ENCODE measurements at places on chromosomes 5 and 9. TPM values are rescaled to one million over a fixed set of nuclear protein-coding genes. Genes with fewer than 3 reads are reported as not detected.

DNA sequence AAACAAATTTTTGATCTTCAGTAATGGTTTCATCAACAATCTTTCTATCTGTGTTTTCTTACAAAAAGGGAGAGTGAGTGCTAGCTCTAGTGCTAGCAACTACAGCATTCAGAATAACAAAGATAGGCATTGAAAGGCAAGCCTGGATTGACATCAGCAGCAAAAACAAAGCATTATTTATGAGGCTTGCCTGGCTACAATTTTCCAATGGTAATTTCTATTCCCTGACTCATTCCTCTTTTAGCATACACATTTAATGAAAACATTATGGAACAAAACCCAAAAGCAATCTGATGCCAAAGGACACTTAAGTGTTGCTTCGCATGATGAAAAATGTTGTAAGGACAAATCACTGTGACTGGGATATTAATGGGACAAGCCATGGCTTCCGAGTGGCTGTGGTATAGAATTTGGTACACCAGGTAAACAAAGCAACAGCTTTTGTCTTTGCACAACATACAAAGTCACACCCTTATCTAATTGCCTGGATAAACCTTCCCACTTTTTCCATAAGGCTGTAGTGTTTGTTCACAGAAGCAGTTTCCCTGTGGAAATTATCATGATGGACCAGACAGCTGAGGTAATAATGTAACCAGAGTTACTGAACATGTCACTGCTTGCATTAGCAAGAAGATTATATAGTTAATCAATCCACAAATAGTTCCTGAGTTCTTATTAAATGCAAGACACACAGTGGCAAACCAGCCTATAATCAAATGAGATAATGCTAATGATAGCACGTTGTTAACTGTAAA is 179.8 kb upstream of the EDIL3 start:
- H3K27me3 ChIP-seq, result no peaks in the 10 kb centered on the region
- no peak for DNase-seq
- no peaks in the 10 kb centered on the region for H3K36me3 ChIP-seq
- no peak overlapping the region for H3K4me3 ChIP-seq
- no peak overlapping the region for H3K27ac ChIP-seq

- no peak overlapping the region for H3K4me3 ChIP-seq
- H3K36me3 ChIP-seq, result no peaks in the 10 kb centered on the region
- H3K27ac ChIP-seq, result no peak overlapping the region
These were observed 8.3 kb upstream of the ENC1 start for GRCh38 chr5:74648835-74649293.

GRCh38 chr5:154390096-154390495 is 55.7 kb upstream of the SAP30L start:
- no peak overlapping the region for H3K4me3 ChIP-seq
- no peaks in the 10 kb centered on the region for H3K4me1 ChIP-seq
- no peaks in the 10 kb centered on the region for H3K36me3 ChIP-seq
- no peak for DNase-seq
- H3K27me3 ChIP-seq, result no peaks in the 10 kb centered on the region
- no peak overlapping the region for H3K27ac ChIP-seq

CCDC183 gene
- not detected for total RNA-seq

GRCh38 chr5:139698490-139699146 is 50.5 kb downstream of the CXXC5 start:
- H3K27me3 ChIP-seq, result no peaks in the 10 kb centered on the region
- no peak overlapping the region for H3K4me3 ChIP-seq
- H3K4me1 ChIP-seq, result peaks cover 3% of the 10 kb centered on the region

DNA sequence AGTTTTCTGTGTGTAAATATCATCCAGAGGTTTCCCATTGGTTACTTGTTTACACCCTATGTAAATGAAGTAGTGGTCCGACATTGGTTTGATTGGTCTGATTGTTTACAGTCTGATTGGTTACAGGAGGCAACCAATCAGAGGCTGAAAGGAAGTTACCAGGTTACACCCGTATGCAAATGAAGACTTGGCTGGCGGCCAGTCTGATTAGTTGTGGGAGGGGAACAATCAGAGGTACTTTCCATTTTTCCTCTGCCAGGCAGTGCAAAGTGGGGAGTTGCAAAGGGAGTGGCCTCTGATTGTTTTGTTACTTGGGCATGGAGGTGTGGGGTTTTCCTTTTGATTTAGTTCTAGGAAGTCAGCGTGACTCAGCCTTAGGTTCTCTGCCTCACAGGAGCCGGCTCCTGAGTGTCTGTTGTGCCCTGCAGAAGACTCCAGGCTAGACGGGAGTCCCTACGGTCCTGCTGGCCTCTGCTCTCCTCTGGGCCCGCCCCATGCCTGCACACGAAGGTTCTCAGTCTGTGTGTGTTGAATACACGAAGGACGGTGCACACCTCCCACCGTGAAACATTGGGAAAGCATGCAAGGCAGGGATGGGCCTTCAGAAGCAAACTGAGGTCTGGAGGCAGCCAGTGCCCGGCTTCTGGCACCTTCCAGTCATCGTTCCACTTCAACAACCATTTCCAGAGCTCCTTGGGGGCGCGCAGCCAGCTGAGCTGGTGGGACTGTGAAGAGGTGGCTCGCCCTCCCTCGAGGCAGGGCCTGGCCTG is 42.9 kb downstream of the OLFM1 start:
- H3K27ac ChIP-seq, result no peak overlapping the region
- H3K4me1 ChIP-seq, result no peaks in the 10 kb centered on the region
- no peak for DNase-seq
- no peak overlapping the region for H3K4me3 ChIP-seq
- H3K27me3 ChIP-seq, result no peaks in the 10 kb centered on the region
- no peaks in the 10 kb centered on the region for H3K36me3 ChIP-seq

DNA sequence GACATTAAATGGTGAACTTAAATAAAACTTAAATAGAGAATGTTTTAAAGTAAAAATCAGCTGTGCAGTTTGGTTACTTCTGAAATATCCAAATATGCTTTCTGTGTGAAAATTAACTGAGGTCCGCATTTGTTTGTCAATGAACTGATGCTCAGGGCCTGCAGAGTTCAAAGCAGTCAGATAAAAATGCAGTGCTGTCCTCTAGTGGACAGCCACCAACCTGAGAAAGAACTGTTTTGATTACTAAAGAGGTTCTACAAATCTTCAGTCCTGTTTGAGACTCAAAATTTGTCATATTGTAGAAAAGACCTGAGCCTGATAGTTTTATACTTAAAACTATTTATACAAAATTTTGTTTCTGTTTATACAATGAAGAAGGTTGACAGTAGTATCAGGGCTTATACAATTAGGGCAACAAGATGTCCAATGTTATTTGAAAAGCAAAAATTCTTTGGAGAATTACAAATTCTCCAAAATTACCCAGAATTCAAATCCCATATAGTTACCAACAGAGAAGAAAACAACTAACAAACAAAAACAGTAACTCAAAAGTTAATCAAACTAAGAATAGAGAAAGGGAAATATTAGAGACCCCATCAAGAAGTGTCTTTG is 232.3 kb upstream of the TBCA start:
- no peak overlapping the region for H3K4me3 ChIP-seq
- no peaks in the 10 kb centered on the region for H3K4me1 ChIP-seq
- H3K27ac ChIP-seq, result no peak overlapping the region
- DNase-seq, result no peak
- no peaks in the 10 kb centered on the region for H3K36me3 ChIP-seq

GRCh38 chr9:77909306-77909705 is 122.3 kb downstream of the GNAQ start:
- no peak overlapping the region for H3K4me3 ChIP-seq
- no peaks in the 10 kb centered on the region for H3K36me3 ChIP-seq
- H3K27ac ChIP-seq, result no peak overlapping the region
- DNase-seq, result no peak
- H3K27me3 ChIP-seq, result no peaks in the 10 kb centered on the region
- no peaks in the 10 kb centered on the region for H3K4me1 ChIP-seq

DNA sequence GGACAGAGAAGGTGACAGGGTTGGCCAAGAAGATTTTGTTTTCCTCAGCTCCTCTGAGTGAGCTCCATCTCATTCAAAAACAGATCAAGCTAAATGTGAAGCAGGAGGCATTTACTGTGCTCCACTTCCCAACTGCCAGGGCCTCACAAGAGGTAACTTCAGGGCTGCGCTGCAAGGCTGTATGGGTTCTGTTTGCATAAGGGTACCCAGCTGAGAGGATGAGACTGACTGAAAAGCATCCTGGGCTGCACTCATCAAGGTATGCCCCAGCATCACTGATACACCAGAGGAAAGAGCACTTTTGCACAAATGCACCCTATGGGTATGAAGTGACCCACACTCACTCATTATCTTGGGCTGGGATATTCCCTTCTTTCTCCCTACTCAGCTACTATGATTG is 316.2 kb upstream of the HAPLN1 start:
- H3K27me3 ChIP-seq, result no peaks in the 10 kb centered on the region
- H3K36me3 ChIP-seq, result no peaks in the 10 kb centered on the region
- no peak for DNase-seq
- no peak overlapping the region for H3K27ac ChIP-seq

DNA sequence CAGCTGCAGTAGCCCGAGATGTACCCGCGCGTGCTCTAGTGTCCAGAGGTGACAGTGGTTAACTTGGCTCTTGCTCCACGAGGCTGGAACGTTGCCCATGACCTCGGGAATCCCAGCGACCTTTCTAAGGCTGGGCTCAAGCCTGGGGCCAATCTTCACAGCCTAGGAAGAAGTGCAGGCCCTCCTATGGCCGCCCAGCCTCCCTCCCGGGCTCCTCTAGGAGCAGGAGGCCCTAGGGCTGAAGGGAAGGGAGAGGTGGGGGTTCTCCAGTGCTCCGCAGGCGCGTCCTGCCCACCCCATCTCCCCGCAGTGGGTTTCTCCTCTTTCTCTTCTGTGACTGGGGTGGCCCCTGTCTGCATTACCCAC is 13.3 kb downstream of the NR2F1 start:
- no peak for DNase-seq
- peaks cover 9% of the 10 kb centered on the region for H3K36me3 ChIP-seq
- H3K4me1 ChIP-seq, result no peaks in the 10 kb centered on the region
- peak overlapping the region; percentile 76 for H3K27ac ChIP-seq

- H3K4me3 ChIP-seq, result no peak overlapping the region
- peaks cover 10% of the 10 kb centered on the region for H3K27me3 ChIP-seq
- H3K27ac ChIP-seq, result no peak overlapping the region
- H3K36me3 ChIP-seq, result no peaks in the 10 kb centered on the region
- no peaks in the 10 kb centered on the region for H3K4me1 ChIP-seq
These were observed 48.1 kb downstream of the NSUN2 start for GRCh38 chr5:6584727-6585126.

GRCh38 chr9:71136696-71137095 is 15.3 kb upstream of the TRPM3 start:
- H3K4me1 ChIP-seq, result no peaks in the 10 kb centered on the region
- no peaks in the 10 kb centered on the region for H3K27me3 ChIP-seq
- no peaks in the 10 kb centered on the region for H3K36me3 ChIP-seq
- H3K27ac ChIP-seq, result no peak overlapping the region
- no peak for DNase-seq

DNA sequence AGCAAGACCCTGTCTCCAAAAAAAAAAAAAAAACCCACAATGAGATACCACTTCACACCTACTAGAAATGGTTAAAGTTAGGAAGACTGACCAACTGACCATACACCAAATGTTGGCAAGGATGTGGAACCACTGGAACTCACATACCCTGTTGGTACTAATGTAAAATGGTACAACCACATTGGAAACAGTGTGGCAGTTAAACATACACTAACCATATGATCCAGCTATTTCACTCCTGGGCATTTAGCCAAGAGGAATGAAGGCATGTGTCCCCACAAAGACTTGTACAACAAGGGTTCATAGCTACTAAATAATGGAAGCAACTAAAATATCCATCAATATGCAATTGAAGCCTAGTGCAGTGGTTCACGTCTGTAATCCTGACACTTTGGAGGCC is 21.3 kb downstream of the NAIF1 start:
- H3K4me1 ChIP-seq, result peaks cover 15% of the 10 kb centered on the region
- no peaks in the 10 kb centered on the region for H3K36me3 ChIP-seq
- H3K27ac ChIP-seq, result peak overlapping the region; percentile 59
- DNase-seq, result no peak

- peak overlapping the region; percentile 94 for H3K27ac ChIP-seq
- no peak overlapping the region for H3K4me3 ChIP-seq
- H3K4me1 ChIP-seq, result no peaks in the 10 kb centered on the region
- no peaks in the 10 kb centered on the region for H3K36me3 ChIP-seq
- peak; percentile 97 for DNase-seq
These were observed 7.7 kb upstream of the CFAP157 start for GRCh38 chr9:127698985-127699670.

RAD50 gene
- total RNA-seq, result 18.7 TPM

GRM6 gene
- total RNA-seq, result not detected

DNA sequence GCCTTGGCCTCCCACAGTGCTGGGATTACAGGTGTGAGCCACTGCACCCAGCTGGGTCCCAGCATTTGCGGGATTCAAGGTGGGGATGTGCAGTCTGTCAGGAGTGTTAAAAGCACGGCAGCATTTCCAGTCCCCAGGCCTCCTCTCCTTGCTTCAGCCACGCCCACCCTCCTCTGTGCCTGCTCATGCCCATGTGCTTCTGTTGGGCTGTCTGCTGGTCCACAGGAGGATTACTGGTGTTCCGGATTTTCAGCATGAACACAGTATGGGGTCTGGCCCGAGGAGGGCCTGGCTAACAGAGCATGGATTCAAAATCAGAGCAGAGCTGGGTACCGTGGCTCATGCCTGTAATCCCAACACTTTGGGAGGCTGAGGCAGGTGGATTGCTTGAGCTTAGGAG is 5.5 kb downstream of the ARRDC1 start:
- no peak overlapping the region for H3K27ac ChIP-seq
- no peak for DNase-seq
- no peaks in the 10 kb centered on the region for H3K27me3 ChIP-seq
- H3K4me3 ChIP-seq, result no peak overlapping the region
- H3K4me1 ChIP-seq, result peaks cover 29% of the 10 kb centered on the region

DNA sequence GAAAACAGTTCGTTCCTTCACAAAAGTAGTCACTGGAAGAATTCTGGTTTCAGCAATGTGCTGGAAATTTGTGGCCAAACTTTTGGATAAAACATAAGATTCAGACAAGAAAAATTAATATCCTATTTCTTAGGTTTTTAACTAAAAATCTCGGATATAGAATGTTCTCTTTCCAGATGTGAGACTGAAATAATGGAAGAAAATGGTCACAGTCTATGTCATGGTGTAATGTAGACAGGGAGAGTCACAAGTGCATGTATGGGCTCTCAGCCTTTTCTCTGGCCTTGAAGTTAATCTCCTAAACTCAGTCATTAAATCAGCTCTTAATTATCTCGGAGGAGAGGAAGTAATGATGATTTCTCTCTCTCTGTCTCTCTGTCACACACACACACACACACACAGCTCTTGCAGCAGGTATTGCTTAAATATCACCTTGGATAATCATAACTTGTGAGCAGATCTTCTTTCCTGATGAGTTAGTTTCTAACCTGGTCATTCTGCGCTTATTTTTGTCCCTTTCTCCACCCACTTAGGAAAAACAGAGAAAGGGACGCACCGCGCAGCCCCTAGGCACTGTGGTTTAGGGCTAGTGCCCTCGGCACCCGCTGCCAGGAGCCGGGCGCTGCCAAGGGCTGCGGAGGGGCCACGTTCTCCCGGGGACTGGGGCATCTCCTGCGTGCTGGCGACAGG is 672 bp upstream of the ITGA2 start:
- H3K4me3 ChIP-seq, result no peak overlapping the region
- no peaks in the 10 kb centered on the region for H3K27me3 ChIP-seq
- H3K36me3 ChIP-seq, result no peaks in the 10 kb centered on the region
- peak overlapping the region; percentile 70 for H3K27ac ChIP-seq

TOR1A gene
- 35.3 TPM for total RNA-seq

Measured in adrenal gland (tissue), 19 donors.